Adrenal gland (tissue), 19 donors: ENCODE measurements at places on chromosomes 1 and 21.

GRCh38 chr1:198889101-198889500 is 250.3 kb downstream of the PTPRC start:
- DNase-seq: no peak

DNA sequence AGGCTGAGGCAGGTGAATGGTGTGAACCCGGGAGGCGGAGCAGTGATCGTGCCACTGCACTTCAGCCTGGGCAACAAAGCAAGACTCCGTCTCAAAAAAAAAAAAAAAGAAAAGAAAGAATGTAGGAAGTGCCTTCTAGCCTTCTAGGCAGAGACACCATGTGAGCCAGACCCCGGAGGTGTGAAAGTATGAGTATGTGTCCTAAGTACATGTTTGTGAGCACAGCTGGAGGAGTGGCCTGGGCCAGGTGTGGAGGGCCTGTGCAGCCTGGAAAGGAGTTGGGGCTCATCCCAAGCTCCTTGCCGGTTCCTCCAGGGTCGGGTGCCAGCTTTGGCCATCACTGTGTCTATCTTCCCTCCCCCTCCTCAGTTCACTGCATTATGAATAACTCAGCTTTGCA is 13.0 kb downstream of the SOX13 start:
- no peak for DNase-seq

GRCh38 chr1:208036918-208037766 is 126.2 kb upstream of the CD34 start:
- no peak for DNase-seq

GRCh38 chr1:115572710-115573109 is 69.1 kb upstream of the VANGL1 start:
- DNase-seq: no peak

- DNase-seq: no peak
Measured at GRCh38 chr1:231037585-231038517, 2.2 kb downstream of the FAM89A start.

DNA sequence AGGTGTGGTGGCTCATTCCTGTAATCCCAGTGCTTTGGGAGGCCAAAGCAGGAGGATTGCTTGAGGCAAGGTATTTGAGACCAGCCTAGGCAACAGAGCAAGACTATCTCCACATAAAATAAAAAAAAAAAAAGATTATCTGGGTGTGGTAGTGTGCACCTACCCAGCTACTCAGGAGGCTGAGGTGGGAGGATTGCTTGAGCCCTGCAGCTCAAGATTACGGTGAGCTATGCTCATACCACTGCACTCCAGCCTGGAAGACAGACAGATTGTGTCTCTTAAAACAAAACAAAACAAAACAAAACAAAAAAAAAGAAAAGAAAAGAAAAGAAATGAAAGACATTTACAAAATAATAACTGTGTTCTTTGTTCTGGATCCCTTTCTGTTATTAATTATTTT is 6.1 kb upstream of the TLCD4 start:
- no peak for DNase-seq

GRCh38 chr1:197336571-197336970 is 68.5 kb downstream of the CRB1 start:
- no peak for DNase-seq

DNA sequence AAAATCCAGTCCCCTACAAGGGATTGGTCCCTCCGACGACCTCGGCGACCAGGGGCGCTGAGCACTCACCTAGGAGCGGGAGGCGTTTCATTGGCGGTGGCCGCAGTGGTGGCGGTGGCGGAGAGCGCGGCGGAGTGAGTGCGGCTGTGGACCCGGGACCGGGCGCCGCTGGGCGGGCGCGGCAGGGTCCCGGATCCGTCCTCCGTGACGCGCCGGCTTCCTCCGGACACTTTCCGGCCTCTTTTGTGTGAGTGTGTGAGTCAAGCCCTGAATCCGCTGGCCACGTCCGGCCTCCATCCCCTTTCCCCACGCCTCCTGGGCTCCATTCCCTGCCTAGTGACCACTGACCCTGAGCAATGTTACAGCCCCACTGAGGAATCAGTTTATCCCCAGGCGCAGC is at the start of gene ADGRL4:
ADGRL4 (minus strand) TSS at position 167 of the 400 bp plus-strand sequence; CDS start at position 91, 76 bp downstream.
- peak; percentile 26 for DNase-seq

- no peak for DNase-seq
Measured at GRCh38 chr1:17923666-17924065, 168.5 kb downstream of the ACTL8 start.

- no peak for DNase-seq
Measured at GRCh38 chr1:12648741-12649140, 4.9 kb downstream of the AADACL4 start.

DNA sequence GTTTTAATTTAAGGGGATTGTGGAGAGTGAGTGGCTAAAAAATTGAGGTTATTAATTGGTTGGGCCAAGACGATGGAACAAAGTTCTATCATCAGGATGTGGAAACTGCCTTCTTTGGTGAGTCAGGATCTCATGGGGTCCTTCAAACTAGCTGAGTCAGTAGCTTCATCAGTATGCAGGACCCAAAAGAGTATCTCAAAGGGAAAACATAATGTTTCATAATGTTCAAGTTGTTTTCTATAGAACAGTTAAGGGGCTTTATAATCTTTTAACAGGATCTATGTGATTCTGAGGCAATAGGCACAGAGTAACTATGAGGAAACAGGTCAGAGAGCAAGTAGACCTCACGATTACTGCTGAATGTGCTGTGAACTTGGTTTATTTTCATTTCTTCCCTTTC is 3.2 kb upstream of the OLFML2B start:
- DNase-seq: no peak

DNA sequence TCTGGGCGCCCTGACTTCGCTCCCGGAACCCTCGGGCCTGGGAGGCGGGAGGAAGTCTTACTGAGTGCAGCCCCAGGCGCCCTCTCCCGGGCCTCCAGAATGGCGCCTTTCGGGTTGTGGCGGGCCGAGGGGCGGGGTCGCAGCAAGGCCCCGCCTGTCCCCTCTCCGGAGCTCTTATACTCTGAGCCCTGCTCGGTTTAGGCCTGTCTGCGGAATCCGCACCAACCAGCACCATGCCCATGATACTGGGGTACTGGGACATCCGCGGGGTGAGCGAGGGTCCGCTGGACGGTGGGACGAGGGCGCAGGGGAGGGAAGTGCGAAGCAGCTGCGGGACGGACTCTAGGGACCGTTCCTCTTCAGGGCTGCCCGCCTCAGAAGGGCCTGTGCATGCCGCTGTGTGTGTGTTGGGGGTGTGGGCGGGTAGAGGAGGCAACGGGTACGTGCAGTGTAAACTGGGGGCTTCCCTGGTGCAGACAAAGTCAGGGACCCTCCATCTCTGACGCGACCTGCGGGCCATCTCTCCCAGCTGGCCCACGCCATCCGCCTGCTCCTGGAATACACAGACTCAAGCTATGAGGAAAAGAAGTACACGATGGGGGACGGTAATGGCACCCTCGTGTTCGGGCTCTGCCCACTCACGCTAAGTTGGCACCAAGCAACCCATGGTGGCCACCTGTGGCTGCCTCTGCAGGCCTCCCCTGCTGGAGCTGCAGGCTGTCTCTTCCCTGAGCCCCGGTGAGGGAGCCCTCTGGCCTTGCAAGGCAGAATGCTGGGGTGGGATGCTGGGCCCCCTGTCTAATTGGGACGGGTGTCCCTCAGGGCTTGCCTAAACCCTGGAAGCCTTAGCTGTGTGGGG is at the start of gene GSTM1:
GSTM1 (plus strand) TSS at position 177 of the 859 bp plus-strand sequence; CDS start at position 234, 57 bp downstream.
- DNase-seq: no peak

GRCh38 chr1:238223076-238223640 is 332.4 kb upstream of the ZP4 start:
- no peak for DNase-seq

DNA sequence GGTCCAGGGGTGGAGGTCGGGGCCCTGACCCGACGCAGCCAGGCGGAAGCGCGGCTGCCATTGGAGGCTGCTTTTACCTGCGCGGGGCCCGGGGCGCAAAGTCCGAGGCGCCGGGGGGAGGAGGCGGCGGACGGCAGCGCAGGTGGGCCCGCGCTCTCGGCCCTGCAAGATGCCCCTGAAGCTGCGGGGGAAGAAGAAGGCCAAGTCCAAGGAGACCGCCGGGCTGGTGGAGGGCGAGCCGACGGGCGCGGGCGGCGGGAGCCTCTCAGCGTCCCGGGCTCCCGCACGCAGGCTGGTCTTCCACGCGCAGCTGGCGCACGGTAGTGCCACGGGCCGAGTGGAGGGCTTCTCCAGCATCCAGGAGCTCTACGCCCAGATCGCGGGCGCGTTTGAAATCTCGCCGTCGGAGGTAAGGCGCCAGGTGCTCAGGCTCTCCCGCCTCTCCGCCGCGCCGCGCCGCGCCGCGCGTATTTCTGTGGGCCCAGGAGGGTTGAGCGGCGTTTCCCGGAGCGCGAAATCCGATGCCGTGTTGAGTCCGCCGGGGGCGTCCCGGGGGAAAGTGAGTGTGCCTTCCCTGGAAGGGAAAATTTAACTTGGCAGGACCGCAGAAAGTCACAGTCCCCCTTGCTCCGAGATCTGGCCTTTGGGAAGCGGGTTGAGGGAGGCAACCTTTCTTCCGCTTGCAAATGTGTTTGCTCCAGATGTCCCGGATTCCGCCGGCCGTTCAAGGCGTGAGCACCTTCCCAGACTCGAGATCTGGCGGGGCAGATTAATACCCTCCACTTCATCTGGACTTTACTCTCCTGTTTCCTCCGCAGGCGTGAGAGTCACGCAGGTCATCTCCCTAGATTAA is at the start of gene GIPC2:
GIPC2 (plus strand) TSS at position 41 of the 853 bp plus-strand sequence; CDS start at position 170, 129 bp downstream.
- peak; percentile 50 for DNase-seq

GRCh38 chr1:117828201-117828600 is 101.2 kb downstream of the GDAP2 start:
- peak; percentile 22 for DNase-seq
